ENCODE measurements at places on chromosomes 2 and 18. TPM values are rescaled to one million over a fixed set of nuclear protein-coding genes. Genes with fewer than 3 reads are reported as not detected.

DNA sequence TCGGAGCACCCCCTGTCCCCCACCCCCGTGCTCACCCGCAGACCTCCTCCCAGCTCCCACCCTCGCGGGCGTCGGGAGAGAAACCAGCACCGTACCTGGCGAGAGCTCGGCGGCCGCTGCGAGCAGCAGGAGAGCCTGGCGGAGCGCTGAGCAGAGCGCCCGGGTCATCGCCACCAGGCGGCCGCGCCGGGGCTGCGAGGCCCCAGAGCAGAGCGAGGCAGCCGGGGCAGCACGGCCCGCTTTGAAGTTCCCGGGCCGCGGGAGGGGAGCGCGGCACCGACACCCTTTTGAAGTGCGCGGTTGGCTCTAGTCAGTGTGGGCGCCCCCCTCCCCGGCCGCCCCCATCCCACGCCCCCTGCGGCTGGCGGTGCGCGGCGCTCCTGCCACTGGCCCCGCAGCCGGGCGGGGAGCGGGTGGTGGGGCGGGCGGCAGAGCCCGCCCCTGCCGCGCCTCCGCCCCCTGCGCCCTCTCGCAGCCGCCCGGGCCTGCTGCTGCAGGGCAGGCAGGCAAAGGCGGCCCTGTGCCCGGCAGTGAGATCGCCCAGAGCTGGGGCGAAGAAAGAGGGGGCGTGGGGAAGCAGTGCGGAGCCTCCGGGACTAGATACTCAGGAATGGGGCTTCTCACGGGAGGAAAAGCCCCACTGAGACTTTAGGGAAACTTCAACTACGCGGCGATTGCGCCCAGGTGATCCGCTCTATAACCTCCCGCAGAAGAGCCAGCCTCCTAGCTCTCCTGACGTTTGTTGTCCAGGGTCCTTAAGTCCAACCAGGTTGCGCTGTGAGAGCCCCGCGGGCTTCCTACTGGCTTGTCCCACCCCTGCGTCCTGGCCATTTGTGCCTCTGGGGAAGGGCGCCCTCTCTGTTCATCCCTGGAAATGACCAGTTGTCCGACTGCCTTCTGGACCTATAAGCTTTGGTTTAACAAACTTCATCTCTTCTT, at the start of gene ACVR1C:
Gene ACVR1C, minus strand, starts transcription at position 388 of the 939 bp plus-strand sequence. Its CDS starts 220 bp downstream, at position 168.
- no peak for DNase-seq
- H3K36me3 ChIP-seq, result no peaks in the 10 kb centered on the region
- no peak within 1 kb of the TSS for H3K27ac ChIP-seq
- peak within 1 kb of the TSS; percentile 39 for H3K4me3 ChIP-seq
- H3K4me1 ChIP-seq, result peaks cover 13% of the 10 kb centered on the region
- H3K27me3 ChIP-seq, result no peaks in the 10 kb centered on the region

GRCh38 chr18:39453882-39454281, 1888.3 kb upstream of the CELF4 start:
- no peak overlapping the region for H3K4me3 ChIP-seq
- H3K27ac ChIP-seq, result no peak overlapping the region
- H3K27me3 ChIP-seq, result no peaks in the 10 kb centered on the region
- peaks cover 8% of the 10 kb centered on the region for H3K4me1 ChIP-seq
- DNase-seq, result peak; percentile 61

The VWA3B gene
- not detected for total RNA-seq

The ATP8B1 gene
- 13.0 TPM for total RNA-seq

The MROH2A gene
- total RNA-seq, result not detected

The SPTBN1 gene
- 265 TPM for total RNA-seq
